ENCODE measurements at places on chromosomes 6 and 20.
A peak's percentile ranks its signal among the peaks of the same experiment; 100 is the strongest.

DNA sequence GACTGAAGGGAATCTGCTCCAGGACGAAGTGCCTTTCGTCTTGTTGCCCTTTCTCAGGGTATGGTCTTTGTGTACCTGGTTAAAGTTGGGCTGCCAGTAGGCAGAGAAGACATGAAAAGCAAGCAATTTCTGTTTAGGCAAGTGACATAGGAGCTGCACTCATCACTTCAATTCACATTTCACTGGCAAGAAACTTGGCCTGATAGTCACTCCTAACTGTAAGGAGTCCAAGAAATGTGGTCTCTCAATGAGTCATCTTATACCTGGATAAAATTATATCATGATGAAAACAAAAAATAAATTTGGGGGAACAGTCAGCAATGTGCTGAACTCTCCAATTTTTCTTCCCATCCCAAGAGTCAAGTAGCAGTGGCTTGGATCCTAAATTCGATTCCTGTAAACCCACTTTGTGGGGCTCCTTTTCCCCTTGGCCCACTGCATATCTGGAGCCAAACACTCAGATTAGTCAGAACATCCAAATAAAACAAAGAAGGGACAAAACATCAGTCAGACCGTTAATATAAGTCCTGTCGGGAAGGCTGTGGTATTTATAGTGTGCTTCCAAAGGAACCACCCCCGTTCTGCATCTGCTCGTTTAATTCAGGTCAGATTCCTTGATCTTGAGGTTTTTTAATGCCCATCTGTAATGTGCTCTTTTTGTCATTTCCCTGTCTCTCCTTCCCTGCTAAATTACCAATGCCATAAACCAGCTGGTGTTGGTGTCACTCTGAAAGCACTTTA is 5.0 kb upstream of the GABRR1 start:
- DNase-seq = no peak

DNA sequence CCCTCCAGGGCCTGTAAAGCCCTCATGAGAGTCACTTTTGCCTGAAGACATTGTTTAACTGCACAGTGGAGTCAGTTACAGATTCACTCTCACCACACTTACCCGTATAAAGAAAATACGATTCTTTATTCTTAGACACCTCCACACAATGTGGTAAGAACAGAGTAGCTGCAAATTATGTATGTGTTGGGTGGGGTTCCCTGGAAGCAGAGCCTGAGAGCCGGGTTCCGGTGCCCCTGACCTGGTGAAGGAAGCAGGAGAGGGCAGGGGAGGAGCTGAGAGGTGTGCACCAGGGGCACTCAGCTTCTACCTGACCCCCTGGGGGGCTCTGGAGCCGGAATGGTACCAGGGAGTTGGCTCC is 11.5 kb downstream of the BANF2 start:
- DNase-seq = peak; percentile 16

DNA sequence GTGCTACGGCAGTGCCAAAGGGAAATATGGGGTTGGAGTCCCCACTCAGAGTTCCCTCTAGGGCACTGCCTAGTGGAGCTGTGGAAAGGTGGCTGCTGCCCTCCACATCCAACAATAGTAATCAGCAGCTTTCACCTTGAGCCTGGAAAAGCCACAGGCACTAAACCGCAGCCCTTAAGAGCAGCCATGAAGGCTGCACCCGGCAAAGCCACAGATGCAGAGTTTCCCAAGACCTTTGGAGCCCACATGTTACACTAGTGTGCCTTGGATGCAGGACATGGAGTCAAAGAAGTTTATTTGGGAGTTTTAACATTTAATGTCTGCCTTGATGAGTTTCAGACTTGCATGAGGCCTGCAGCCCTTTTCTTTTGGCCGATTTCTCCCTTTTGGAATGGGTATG is 91.4 kb upstream of the HSF2 start:
- DNase-seq = no peak

DNA sequence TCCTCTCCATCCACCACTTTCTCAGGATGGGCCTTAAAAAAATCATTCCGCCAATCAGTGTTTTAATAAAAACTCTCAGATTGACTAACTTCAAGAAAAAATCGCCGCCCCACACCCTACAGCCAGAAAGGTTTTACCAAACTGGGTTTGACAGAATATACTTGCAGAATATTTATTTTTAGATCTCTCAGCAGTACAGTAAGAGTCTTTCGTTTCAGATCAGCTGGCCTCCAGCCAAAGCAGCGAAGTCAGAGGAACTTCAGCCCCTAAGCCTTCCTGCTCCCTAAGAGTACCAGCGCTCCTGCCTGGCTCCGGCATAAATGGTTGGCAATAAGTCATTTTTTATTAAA is 24.7 kb downstream of the TBC1D7 start:
- DNase-seq = no peak

DNA sequence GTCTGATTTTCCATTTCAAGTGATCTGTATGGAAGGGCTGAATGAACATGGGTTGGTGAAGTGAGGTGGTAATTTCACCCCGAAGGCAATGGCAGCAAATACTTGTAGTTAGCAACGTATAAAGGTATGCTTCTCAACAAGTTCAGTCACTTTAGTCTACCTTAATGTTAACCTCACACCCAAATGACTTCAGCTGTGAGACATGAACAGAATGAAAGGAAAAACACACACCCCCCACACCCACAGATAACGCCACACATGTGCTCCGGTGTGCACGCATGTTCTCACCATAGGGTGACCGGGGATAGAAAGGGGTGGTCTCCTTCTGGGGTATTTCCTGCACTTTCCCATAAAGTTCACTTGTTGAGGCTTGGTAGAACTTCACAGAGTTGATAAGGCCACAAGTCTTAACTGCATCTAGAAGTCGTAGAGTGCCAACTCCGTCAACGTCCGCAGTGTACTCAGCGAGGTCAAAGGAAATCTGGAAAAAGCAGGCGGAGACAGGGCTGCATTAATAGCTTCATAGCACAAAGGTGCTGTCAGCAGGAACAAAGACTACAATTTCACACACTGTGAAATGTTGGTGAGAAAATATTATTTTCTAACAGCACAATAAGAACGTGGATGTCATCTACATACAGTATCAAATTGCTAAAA is 284.8 kb downstream of the GMDS start:
- DNase-seq = no peak

DNA sequence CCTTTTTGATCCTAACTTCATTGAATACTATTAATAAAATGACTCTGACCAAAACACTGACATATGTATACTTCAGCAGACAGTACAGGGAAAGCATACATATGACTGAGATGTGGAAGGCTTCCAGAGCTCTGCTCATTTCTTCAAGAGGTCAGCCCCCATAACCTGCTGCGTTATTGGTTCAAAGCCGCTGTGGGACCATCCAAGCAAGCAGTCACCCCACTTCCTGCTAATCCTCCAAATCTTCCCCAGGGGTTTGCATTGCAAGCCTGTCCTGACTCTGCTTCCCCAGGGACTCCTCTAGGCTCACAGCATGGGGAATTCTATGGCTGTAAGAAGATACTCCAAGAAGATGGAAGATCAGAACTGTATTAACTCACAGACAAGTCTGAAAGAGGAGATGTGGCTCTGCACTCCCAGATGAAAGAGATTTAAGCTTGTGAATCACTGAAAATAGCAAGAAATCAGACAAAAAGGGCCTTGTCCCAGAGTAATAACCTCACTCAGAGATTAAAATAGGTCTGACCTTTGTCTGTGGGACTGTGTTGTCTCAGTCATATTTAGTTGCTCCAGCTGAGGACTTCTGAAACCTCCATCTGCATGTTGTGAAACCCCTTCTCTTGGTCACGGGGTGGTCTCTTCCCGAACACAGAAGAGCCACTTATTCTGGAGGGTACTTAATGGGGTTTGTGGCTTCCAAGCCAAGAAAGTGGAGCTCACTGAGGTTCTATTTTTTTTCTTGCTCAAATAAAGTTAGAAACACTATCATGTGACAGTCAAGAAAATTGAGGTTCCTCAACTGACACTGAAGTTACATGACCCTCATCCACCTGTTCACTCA is 101.5 kb upstream of the MARCKS start:
- DNase-seq = no peak

DNA sequence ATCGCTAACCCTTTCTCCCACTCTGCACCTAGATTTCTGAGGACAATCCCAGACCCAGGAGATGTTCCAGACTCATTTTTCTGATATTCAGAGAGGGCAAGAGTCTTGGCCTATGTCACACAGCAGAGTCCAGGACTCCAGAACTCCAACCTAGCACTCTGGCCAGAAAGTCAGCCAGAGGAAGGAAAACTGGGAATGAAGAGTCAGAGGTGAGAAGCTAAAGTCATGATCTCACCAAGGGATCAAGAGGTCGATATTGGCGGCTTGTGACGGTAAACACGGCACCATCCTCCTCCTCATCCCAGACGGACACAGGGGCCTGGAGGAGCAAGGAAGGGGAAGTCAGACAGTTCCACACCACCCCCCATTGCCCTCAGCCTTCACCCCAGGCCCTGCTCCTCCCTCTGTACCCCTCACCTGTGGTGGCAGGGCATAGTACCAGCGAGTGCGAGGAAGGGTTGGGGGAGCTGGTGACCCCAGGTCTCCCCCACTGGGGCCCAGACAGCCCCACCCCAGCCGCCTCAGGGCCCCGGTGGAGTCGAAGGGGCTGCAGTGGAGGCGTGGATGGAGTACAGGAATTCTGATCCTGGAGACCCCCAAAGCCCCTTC is 1.8 kb downstream of the RGL2 start:
- no peak for DNase-seq

GRCh38 chr6:5459346-5459745 is 198.0 kb downstream of the FARS2 start:
- no peak for DNase-seq

DNA sequence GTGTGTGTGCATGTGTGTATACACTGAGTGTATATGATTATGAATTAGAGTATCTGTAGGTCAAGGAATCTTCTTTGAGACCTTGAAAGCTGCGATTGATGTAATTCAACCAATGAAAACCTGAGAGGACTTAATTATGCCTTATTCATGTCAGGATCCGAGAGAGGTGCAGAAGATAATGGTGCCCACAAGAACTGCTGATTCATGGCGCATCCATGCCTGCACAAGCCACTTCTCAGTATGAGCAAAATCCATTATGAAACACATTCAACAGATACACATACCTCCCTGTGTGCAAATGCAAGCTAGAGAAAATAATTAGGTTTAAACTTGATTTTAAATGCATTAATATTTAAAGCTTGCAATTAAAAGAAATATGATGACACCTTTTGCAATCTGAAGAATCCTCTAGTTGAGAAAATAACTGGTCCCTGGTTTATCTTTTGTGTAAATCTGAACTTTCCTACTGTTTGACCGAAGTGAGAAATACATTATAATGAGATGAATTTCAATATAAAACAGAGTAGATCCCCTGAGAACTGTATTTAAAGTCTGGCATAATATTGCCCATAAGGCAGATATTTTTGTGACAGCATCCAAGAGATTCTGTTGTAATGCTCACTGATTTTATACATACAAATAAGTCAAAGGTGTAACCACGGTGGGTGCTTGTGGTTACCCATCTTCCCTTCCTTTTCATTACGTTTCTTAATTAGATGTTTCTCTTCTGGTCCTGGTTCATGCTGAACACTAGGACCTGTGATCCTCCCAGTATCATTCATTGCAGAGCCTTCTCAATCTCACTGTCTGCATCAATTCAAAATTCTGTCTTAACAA is 45.6 kb downstream of the LY86 start:
- no peak for DNase-seq

- DNase-seq = no peak
Measured at GRCh38 chr20:37366743-37367142, 20.8 kb downstream of the SRC start.

- DNase-seq = no peak
Measured at GRCh38 chr6:32713241-32713640, 27.9 kb upstream of the HLA-DQA2 start.

DNA sequence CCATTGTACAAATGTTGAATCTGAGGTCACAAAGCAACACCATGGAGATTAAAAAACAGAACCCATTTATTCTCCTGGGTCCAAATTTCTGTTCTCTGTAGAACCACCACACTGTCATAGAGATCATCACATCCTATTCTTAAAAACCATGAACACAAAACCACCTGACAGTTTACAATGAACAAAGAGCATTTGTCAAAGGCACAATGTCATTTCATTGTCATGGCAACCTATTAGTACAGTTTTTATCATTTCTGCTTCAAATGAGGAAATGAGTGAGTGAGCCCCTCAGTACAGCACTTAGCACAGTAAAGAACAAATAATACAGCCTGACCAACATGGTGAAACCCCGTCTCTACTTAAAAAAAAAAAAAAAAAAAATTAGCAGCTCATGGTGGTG is 23.1 kb upstream of the LAMP5 start:
- no peak for DNase-seq

- DNase-seq = peak; percentile 41
Measured at GRCh38 chr6:4313044-4313686, 177.8 kb upstream of the ECI2 start.

DNA sequence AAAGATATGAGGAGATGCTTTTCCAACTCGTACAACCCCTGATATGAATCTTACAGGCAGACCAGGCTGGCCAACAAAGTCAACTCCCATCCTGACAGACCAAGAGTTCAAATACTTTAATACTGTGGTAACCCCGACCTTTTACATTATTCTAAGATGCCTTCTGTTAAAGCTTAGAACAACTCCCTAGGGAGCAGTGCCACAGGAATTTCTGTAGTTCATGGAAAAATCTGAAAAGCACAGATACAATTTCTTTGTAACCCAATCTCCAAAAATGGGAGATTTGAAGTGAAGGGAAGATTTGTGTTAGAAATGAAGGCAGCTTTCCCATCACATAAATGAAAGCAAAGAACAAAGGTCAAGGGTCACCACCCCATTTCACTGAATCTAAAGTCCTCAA is 151.3 kb upstream of the BEND6 start:
- no peak for DNase-seq

DNA sequence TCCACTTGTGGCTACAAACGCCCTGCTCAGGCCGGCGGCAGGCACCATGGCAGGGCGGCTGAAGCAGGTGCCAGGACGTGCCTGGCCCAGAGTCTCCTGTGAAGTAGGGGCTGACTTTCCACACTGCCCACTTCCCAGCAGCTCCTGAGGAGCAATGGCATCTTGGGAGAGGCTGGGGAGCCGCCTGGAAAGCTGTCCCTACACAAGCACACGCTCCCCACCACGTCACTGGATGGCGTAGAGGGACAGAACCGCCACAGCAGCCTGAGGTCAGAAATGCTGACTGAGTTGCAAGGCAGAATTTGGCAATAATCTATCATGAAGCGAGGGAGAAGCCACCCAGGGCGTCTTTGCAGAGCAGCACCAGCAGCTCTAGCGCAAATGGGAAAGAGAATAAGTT is 86.3 kb downstream of the NINL start:
- peak; percentile 26 for DNase-seq

DNA sequence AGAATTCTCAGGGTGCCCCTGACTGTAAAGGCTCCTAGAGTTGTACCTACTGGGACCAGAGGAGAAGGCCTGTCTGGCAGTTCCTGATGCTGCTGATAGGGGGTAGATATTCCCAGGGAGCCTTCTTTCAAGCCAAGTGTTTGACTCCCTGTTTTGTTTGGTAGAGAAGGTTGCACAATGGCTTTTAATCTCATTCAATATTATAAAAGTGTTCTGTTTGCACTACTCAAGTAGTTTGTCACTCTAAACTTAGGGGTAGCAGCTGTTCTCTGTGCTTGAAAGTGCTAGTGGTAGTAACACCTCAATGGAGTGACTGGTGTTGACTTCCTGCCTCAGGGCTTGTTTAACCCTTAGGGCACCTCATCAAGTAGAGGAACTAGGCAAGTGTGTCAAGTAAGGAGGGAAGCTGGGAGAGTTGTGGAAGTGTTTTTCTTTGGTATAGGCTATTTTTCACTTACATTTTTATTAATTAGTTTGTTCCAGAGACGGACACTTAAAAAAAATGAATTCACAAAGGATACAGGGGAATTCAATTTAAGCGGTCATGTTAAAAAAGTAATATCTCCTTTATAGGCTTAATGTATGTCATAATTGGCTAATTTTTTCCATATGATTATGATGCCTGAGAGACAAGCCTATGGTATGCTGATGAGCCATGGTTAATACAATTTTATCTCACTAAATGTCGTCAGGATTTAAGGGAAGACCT is 38.1 kb downstream of the BICRAL start:
- DNase-seq = peak; percentile 66
